ENCODE measurements at places on chromosomes 1 and 21.

- DNase-seq: no peak
Observed at GRCh38 chr21:37085726-37086125, 12.7 kb downstream of the TTC3 start.

DNA sequence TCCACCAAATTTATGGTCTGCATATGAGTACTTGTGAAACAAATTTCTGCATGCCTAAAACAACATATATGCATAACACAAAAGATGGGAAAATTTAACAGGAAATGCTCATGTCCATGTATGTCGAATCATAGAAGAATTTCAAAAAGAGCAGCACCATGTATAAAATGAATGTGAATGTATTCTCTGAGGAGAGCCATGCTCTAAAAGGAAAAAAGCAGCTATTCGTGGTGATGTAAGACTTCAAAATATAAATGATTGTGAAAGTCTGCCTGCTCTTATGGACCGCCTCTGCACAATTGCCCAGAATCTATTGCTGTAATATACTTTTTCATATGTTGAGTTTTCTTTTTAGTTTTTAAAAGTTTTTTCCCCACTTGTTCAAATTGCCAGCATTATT lies 66.8 kb downstream of the EPB41 start:
- DNase-seq: no peak

DNA sequence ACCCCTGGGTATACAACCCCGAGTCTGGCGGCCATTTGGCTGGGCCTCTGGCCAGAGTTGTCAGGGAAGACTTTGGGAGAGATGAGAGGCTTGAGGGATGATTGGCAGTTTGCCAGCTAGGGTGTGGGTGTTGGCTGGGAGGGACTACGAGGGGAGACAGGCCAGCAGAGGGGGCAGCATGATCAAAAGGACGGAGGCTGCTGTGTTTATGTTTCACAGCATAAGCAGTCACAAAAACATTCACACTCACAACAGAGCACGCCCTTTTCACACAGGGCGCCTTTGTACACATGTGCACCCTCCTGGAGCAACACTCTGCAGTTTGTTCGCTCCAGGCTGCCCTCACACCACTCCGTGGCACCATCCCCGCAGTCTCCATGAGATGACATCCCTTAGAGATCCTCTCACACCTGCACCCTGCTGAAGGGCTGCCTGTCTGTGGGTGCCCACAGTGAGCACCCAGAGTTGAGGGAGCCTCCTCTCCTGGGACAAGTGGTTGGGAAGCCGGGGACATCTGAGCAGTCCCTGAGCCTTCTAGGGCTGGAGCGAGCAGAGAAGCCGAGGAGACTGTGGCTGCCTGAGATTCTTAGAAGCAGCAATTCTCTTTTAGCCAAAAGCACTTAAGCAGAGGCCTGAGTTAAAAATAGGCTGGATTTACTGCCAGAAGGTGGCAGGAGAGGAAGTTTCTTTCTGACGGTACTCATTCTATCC lies 15.4 kb downstream of the EFNA3 start:
- DNase-seq: no peak

- no peak for DNase-seq
Observed at GRCh38 chr1:9798236-9799130, 25.3 kb downstream of the CLSTN1 start.

DNA sequence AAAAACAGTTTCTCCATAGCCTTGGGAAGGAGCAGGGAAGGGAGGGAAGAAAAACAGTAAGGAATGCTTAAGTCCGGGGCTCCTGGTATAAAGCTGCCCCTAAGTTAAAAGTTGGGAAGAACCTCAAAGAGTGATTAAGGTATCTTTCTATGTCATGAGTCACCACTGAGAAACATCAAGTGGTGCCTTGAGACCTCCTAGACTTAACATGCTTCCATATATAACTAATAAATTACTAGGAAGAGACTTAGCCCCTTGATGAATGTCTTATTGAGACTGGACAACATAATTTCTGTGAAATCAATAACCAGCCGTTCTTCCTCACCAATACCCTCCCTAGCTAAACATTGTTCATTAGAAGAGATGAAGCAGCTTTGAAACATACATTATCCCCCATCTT lies 121.8 kb upstream of the SLC44A3 start:
- DNase-seq: no peak

DNA sequence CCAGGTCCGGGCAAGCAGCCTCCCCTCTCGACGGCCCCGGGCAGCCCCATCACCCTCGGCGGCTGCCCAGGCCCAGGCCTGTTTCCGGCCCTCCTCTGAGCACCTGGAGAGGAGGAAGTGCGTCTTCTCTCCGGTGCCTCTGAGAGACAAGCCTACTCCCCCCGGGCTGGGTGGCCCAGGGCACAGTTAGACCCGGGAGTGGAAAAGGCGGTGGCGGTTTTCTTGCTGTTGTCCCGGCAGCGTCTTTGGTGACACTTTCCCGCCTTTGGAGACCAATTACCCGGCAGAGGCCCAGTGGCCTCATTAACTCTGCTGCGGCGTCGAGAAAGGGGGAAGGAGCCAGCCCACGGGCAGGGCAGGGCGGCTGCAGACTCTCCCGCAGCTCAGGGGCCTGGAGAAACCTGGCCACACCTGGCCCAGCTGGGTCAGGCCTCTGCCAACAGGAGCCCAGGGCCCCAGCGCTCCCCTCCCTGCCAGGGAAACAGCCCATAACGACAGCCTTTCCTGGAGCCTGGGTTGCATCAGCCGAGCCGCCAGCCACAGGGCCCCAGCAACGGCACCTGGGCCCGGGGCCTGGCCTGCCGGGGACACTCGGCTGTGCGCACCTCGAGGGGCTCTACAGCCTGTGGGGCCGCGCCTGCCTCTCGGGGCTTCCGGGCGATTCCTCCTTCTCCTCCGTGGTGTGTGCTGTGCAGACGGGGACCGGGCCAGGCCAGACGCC lies 28.4 kb upstream of the C1orf159 start:
- DNase-seq: peak; percentile 38

GRCh38 chr1:113247782-113248181 lies 142.5 kb upstream of the MAGI3 start:
- DNase-seq: no peak

GRCh38 chr1:29237129-29237821 lies 953 bp downstream of the PTPRU start:
- DNase-seq: no peak

DNA sequence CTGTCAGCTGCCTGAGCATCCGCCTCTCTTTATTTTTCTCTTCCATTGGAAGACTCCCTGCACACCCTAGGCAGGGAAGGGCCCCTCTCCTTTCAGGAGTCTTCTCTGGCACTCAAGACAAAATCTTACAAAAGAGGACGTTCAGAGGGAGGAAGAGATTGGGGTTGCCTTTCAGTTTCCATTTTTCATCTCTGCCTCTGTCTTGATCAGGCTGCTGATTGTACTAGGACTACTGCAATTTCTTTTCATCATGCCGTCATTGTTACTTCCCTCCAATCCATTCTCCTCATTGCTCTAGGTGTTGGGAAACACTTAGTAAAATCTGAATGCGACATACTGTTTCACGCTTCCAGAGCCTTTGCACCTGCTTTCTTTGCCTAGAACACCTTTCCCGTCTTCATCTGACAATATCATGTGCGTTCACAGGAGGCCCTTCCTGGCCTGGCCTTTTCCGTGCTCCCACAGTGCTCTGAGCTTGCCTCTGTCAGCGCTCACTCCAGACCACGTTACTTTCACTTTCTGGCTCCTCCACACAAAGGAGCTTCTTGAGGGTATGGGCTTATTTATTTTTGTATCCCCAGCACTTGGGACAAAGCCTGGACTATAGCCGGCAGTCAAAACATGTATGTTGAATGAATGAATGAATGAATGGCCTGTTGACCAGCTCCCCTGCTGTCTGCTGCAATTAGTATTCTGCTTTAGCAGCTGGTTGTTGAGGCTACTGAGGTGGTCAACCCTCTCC lies 10.9 kb downstream of the LRRC71 start:
- DNase-seq: no peak

GRCh38 chr1:58573705-58574591 lies 3.1 kb downstream of the TACSTD2 start:
- peak; percentile 44 for DNase-seq

DNA sequence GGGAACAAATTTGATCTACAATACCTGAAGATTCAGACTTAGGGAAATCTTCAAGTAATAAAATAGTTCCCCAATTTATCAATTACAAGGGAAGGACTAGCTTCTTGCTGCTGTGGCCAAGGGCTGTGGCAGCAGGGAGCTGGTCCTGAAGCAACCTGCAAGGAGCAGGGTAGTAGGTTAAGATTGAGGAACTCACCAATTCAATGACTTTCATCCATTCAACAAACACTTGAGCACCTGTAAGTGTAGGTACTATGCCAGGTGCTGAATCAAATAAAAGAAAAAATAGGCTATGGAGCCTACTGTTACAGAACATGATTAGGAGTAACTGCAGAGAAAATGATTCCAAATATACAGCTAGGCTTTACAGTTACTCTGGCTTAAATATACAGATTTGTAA lies 64.2 kb upstream of the RBM34 start:
- no peak for DNase-seq

- DNase-seq: no peak
Observed at GRCh38 chr1:38776466-38777065, 83.0 kb downstream of the RRAGC start.

GRCh38 chr1:244273845-244274619 lies 177.7 kb downstream of the ADSS2 start:
- no peak for DNase-seq

- DNase-seq: no peak
Observed at GRCh38 chr1:225617479-225617878, 35.4 kb downstream of the ENAH start.

DNA sequence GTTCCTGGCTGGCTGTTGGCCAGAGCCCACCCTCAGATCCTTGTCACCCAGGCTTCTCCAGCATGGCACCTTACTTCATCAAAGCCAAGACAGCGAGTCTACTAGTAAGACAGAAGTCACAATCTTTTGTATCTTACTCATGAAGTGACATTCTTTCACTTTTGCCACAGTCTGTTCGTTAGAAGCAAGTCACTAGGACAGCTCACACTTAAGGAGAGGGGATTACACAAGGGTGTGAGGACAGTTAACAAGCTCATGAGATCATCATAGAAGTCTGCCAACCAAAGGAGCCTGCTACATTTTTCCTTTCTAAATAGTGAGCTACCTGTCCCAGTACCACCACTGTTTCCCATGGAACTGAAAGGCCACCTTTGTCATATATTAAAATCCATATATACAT lies 61.5 kb downstream of the PACC1 start:
- no peak for DNase-seq

GRCh38 chr1:48469616-48470480 lies 2.2 kb downstream of the SPATA6 start:
- no peak for DNase-seq

DNA sequence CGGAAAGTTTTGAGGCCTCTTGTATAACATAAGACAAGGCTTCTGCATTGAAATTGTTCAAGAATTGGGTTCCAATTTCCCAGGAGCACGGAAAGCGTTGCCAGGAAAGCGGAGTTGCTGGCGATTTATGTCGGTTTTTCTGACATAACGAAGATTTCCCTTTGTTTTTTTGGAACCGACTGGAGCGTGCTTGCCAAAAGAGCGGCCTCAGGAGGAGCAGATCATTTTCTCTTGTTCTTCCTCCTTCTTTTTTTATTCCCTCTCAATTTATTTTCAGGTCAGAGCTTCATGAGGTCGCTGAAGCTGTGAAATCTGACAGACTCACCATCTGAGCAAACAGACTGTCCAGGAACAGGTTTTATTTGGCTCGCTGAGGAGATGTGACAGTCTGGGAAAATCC lies 275.5 kb downstream of the CAMTA1 start:
- DNase-seq: no peak

DNA sequence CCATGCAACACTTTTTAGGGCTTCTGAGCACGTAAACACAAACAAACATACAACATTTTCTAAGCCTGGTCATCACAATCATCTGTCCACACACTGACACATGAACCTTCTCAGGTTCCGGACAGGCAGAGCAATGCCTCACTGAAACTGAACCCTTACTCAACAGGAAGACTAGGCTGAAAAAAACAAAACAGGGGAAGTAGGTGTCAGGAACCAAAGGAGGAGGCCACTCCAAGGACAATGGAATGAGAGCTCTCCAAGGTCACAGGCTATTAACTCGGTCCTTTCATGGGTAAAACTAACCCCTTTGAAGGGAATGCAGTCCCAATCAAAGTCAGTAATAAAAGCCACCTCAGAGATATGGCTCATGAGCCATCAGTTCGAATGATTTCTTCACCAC lies 76.6 kb downstream of the FAM78B start:
- no peak for DNase-seq

DNA sequence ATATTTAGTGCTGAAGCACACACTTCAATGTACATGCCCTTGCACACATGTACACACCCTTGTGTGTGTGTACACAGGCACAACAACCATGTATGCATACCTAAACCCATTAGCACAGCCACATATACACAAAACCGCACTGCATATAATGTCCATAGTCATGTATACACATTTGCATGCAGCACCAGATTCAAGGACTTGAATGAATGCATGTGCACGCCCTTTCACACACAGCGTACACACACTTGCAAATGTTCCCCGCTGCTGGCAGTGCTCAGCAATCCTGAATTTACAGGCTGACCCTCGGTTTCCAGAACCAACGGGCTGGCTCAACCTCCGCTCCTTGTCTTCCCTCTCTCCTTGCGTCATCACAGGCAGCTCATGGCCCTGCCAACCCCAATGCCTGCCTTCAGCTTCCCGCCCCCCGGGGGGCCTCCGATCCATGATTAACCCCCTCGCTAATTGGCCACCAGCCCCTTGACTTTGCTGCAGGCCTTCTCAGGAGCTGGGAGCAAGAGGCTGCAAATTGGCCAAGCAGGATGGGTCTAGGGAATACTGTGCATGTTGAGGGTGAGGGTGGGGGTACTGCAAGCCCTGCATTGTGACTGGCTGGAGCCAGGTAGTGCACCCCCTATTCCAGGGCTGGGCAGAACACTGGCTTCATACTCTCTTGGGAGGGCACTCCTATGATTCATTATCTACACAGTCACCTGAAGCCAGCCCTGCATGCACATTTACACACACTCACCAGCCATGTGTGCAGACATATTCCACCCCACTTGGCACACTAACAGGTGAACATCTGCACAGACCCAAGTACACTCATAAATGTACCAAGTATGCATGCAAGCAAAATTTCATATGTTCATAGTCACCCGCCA lies 7.9 kb downstream of the GPR3 start:
- DNase-seq: no peak

GRCh38 chr1:63004868-63005267 lies 220.9 kb downstream of the ATG4C start:
- DNase-seq: no peak

- DNase-seq: no peak
Observed at GRCh38 chr1:60870269-60870865, 212.0 kb upstream of the NFIA start.

Measured in activated CD4-positive, alpha-beta T cell treated with anti-CD3 and anti-CD28 coated beads, Interleukin-2, amount 50 U/mL, for 24 hours (primary cell).